Activated CD8-positive, alpha-beta memory T cell treated with anti-CD3 and anti-CD28 coated beads, Interleukin-2, amount 10 ng/mL, durations not matched to agents 7 days and 5 days (primary cell): ENCODE measurements at places on chromosomes 16 and 17.

- no peak for DNase-seq
Measured at GRCh38 chr17:55233840-55234239, 30.9 kb upstream of the HLF start.

- DNase-seq = no peak
Measured at GRCh38 chr17:47837401-47838039, 3.6 kb downstream of the SCRN2 start.

GRCh38 chr16:62638324-62638911 lies 602.2 kb upstream of the CDH8 start:
- no peak for DNase-seq

- DNase-seq = no peak
Measured at GRCh38 chr17:17725752-17726457, 44.6 kb downstream of the RAI1 start.

DNA sequence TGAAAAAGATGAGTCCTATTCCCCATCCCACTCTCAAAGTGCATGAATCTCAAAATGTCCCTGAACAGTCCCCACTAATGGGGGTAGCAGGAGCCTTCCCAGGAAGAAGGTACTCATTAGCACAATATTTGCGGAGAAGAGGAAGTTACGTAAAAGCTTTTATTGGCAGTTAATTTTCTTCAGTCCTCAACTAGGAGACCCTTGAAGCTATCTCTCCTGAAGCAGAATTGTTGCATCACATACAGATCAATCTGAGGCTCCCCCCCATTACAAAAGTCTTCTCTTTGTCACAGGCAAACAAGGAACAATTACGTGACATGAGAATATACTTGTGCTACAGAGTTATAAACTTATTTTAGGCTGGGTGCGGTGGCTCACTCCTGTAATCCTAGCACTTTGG lies 14.2 kb downstream of the SLFN12L start:
- no peak for DNase-seq

DNA sequence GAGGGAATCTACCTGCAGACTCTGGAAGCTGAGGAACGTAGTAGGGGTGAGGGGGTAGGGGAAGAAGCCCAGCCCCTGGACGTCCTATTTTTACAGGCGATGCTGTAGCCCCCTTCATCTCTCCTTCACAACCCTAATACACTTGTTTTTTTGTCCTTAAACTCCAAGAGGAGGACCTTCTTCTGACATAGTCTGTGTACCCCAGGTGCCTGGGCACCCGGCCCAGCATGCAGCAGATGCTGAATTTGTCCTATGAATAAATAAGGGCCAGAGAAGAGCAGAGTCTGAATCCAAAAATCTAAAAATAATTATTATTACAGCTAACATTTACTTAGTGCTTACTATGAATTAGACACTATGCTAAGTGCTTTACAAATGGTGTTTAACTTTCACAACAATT lies 5.1 kb downstream of the KIF18B start:
- DNase-seq = no peak

DNA sequence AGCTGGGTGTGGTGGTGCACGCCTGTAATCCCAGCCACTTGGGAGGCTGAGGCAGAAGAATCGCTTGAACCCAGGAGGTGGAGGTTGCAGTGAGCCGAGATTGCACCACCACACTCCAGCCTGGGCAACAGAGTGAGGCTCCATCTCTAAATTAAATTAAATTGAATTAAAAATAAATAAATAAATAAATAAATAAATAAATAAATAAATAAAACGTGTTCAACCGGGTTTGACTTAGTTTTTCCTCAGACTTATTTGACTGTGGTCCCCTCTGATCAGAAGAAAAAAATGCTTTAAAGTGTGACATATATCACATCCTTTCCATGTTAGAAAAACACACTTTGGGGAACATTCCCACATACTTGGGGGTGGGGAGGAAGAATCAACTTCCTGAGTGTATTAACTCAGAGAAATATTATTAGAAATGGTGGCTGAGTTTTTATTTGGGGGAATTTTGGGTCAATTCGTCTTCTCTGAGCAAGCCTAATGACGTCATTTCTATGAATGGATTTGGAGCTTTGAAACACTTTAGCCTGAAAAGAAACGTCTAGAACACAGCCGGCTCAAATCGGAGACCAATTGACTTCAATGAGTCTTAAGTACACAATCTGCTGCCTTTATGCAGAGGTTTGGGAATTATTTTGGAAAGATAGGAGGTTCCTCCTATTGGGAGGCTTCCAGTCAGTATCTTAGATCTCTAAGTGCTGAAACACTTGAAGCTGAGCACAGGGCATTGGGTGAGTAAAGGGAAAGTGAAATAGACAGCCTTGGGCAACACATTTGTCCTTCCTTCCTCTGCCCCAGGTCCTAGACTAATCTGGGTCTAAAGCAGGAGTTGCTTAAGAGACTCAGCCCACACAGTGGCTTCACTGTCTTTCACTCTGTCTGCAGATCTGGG lies 132.6 kb downstream of the PITPNC1 start:
- no peak for DNase-seq

DNA sequence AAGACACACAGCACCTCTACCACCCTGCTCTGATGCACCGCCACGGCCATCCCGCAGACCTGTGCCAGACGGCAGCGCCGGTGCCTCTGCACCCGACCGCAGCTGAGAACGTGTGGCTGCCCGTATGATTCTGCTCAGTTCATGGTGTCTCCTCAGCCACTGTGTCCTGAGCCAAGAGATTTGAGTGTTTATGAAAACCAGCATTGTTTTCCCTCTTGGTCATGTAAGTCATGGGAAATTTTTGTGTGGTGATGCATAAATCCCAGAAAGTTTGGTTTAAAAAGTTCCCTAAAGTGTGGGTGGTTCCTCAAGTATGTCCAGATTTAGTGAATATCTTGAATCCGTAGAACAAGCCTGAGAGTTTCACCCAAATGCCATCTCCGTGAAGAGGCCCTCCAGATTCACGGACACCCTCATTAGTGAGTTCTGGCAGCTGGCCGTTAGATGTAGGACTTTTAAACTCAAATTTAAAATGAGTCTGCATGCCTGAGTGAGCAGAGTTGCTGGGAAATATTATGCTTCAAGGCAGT lies 57.6 kb downstream of the CDRT4 start:
- DNase-seq = no peak

DNA sequence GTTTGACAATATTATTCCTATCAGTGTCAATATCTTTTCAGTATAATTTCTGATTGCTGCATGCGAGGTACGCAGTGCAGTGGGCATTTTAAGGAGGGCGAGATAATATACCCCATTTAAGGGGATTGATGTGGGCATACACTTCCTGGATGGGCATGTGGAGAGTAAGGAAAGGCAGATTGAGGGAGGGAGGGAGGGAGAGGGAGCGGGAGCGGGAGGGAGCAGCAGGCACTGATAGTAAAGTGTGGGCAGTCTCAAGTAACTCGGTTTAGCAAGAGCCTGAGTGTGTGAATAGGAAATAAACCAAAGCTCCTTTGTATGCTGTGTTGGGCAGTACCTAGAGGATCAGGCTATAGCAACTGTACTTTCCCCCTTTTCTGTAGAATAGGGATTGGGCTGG lies 5.1 kb downstream of the BPTF start:
- no peak for DNase-seq

DNA sequence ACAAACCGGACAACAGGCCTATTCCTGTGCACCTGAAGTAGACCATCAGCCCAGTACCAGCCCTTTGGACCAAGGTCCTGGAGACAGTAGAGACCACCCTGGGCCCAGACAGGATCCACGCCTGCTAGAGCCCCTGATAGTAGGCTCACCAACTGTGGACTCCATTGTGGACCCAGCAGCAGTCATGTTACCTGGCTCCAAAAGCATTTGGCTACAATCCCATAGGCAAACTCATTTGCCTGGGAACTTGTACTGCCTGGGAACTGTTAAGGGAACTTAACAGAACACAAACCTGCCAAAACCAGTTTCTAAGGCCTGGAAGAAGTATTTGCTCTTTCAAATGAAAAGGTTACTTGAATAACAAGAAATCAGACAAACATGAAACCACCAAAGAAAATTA lies 10.0 kb upstream of the ACSM1 start:
- DNase-seq = no peak

GRCh38 chr17:37392024-37392590 lies 14.5 kb downstream of the ACACA start:
- no peak for DNase-seq

- DNase-seq = no peak
Measured at GRCh38 chr16:11177578-11178160, 78.3 kb downstream of the SOCS1 start.

GRCh38 chr17:37694734-37695133 lies 50.1 kb downstream of the HNF1B start:
- DNase-seq = no peak

DNA sequence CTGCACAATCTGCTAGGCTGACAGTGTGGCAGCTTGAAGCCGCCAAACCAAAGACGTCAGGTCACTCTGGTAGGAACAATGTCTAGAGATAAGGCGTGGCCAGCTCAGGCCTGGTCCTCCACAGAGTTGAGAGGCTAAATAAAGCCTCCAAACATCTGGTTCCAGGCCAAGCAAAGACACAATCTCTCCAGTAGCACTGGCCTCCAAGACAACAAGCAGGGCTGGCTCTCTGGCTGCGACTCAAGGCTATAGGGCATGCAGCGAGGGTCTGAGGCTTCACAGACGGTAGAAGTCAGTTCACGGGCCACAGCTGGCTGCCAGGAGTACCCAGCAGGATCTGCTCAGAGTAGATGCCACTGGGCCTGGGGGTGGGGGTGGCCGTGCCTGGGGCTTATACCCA lies 75.6 kb downstream of the ABR start:
- DNase-seq = no peak

- DNase-seq = no peak
Measured at GRCh38 chr17:74831444-74832146, 28.1 kb downstream of the GRIN2C start.

DNA sequence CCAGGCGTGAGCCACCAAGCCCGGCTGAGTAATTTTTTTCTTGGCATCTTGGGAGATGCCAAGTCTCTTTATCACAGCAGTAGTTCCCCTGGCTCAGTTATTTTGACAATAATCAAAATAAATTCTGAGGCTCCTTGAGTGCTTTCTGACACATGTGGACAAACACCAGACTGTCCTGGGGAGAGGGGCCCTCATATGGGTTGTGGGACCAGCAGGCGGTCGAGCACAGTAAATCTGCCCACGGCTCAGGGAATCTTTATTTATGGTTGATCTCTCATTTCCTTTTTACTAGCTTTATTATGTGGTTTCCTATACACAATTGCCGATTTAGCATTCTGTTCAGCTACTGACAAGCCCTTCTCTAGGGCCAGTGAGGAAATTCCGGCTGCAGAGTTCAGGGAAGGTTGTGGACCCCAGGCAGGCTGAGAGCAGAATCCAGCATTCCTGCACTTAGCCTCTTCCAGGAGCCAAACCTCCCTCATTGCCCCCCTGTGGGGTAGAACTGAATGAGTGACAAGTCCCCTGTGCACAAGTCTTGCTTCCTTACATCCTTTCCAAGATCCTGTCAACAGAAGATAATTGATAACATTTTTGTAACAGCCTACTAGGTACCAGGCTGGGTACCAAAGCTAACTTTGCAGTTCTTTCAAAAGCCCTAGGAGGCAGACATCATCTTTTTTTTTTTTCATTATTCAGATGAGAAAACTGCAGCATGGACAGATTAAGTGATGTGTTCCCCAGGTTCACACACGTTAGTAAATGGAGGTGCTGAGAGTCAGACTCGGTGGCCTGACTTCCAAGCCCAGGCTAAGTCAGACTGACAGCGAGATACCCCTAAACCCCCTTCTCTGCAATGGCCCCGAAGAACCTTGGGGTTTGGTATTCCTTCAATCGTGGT lies 40.2 kb downstream of the HS3ST3B1 start:
- DNase-seq = no peak

DNA sequence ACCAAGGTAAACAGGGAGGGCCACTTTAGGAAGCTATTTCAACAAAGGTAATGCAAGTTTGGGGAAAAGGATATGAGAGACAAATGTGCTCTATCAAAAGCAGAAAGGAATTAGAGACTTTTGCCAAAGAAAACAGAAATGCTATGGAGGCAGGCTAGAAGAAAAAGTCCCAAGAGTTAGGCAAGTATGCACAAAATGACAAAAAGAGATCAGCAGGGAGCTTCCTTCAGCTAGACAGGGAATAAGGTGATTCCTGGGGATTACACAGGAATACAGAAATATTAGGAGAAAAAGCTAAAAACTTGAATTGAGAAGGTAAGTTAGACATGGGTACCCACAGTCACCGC lies 2.4 kb downstream of the FXR2 start:
- no peak for DNase-seq

DNA sequence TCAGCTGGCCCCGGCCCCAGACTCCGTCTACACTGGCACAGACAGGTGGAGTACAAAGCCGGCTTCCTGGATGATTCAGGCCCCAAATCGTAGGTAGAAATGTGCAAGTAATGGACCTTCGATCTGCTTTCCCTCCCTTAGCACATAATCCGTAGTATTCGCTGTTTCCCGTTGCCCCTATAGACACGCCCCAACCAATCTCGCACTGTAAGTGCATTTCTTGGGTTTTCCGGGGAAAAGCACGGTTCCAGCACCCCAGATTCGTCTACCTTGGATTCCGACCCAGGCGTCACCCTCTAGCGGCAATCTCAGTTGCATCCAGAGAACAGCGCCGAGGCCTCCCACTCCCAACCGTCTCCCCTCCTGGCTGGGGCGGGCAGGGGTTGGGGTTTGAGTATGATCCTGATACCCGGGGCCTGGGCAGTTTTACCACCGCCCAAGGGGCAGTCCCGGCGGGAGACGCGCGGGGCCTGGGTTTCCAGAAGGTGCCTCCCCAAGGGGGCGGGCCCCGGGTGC lies 12.1 kb upstream of the FOXF1 start:
- no peak for DNase-seq

- DNase-seq = no peak
Measured at GRCh38 chr17:7586673-7587419, 3.0 kb downstream of the SOX15 start.

DNA sequence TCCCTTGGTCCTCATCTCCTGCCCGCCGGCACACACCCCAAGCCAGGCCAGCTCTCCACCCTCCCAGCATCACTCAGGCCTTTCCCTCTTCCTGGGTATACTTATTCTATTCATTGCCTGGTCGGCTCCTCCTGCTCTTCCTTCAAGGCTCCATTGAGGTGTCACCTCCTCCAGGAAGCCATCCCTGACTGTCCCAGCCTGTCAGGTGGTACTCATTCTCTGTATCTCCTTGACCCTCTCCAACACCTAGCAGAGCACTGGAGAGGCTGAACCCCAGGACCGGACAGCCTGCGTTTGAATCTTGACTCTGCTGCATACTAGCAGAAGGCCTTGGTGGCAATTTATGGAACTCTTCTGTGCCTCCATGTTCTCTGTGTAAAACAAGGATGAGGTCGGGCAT lies 428 bp upstream of the TNFRSF13B start:
- no peak for DNase-seq
